ENCODE measurements at places on chromosomes 7 and 10. TPM values are rescaled to one million over a fixed set of nuclear protein-coding genes. Genes with fewer than 3 reads are reported as not detected.

TRPV5 gene
- not detected for total RNA-seq

DNA sequence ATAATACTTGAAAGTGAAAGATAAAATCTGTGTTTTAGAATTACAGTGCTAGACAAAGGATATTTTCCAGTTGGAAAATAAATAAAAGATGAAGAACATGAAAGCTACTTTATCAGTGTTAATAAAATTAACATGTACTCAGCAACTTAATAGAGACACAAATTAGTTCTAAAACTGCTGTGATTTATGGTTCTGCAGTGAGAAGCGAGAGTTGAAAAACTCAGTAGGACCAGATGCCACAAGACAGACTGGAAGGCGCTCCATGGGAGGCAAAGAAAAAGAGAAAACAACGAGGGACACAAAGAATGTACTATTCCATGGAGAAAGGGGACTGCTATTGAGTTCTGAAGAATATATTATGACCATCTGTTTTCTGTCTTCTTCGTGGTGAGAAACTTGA, 590.4 kb downstream of the PHTF2 start:
- no peak for DNase-seq

DNA sequence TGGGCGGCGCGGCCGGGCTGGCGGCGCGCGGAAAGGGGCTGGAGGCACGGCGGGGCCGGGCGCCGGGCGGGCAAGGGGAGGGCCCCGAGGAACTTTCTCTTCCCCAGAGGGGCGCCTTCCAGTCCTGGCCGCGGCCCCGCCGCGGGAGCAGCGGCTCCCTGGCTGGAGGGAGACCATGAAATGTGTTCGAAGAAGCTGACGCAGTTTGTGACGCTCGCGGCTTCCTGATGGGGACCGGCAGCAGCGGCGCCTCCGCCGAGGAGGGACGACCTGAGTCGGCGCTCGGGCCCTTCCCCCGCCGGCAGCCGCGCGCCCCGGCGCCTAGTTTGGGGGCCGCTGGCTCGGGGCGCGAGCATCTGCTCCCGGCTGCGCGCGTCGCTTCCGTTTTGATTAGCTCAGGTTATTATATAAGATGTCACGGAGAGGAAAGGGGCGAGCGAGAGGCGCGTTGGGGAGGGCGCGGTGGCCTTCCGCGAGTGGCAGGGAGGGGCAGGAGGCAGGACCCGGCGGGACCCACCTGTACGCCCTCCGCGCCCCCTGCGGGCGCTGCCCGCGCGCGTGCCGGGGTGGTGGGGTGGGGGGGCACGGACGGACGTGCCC, 57.1 kb upstream of the PCGF5 start:
- peak; percentile 32 for DNase-seq

GRCh38 chr7:107430057-107430456, 39.8 kb upstream of the GPR22 start:
- DNase-seq, result no peak

HEPACAM2 gene
- total RNA-seq, result not detected

- no peak for DNase-seq
Measured at GRCh38 chr10:4043897-4044665, 259.1 kb upstream of the KLF6 start.

- DNase-seq, result no peak
Measured at GRCh38 chr10:20990604-20991003, 93.5 kb upstream of the NEBL start.

LYZL2 gene
- not detected for total RNA-seq

GRCh38 chr10:23081221-23081750, 14.1 kb upstream of the MSRB2 start:
- DNase-seq, result no peak

TAS2R4 gene
- 0.32 TPM for total RNA-seq

DNA sequence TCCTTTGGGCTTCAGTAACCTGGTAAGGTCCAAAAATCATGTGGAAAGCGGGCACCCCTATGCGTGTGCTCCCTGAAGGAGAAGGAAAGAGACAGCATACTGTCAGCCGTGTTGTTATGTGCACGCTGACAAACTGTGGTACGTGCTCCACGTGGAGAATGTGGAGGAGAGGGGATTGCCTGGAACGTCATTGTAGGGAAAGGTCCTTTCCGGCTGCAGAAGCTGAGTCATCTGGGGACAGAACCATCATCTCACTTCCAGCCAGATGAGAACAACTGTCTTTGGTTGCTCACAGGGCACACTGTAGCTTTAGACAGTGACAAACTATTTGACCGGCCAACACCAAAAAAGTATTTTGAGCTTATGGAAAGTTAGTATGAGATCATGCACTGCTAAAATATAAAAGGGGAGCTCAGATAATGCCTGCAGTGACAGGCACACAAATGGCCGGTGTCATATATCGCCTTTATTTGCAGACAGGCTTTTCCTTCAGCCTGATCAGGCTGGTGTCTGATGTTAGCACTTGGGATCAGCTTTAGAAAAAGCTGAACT, 38.8 kb upstream of the GRB10 start:
- DNase-seq, result no peak

PON1 gene
- 0.16 TPM for total RNA-seq

DNA sequence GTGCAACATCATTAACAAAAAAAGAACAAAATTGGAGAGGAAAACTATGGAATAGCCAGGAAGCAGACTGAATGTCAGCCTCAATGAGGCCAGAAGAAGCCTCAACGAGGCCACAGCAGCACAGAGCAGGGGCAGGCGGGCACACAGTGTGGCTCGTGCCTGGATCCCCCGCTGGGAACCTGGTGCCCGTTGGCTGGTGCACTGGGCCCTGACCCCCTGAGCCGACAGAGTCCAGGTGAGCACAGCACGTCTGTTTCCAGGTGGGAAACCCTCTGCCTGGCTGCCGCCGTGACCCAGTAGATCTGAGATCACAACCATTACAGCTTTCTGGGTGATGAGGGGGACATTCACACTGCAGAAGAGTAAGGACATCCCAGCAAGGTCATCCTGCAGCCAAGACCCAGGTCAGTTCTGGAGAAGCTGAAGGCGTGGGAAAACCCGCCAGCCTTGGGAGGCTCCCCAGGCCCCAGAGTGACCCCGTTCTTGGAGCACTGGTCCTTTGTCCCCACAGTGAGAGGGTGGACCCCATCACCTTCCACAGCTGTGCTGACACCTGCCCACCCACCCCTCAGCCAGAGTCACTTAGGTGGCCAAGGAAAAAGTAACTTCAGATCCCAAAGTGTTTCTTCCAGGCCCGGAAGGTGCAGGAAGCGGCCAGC, 222.1 kb downstream of the ADARB2 start:
- no peak for DNase-seq

CH25H gene
- not detected for total RNA-seq

GNG11 gene
- 40.3 TPM for total RNA-seq

GRCh38 chr10:114881901-114882300, 56.1 kb upstream of the TRUB1 start:
- DNase-seq, result no peak

DNA sequence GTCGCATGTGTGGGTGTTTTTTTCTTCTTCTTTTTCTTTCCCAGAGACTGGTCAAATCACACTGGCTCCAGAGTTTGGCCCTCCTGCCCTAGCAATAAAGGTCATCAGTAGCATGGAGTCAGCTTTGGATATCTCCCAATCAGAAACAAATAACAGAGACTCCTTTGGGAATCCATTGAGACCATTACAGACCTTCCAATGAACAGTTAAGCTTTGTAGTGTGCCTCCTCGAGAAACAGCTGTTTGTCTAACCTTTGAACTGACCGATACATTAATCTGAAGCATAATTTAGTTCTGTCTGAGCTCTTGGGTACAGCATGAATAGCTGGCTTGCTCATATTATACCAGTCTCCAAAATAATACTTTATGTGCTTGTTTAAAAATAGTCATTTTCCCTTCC, 1103.2 kb downstream of the GATA3 start:
- DNase-seq, result no peak
